Stimulated activated CD4-positive, alpha-beta T cell treated with anti-CD3 and anti-CD28 coated beads, Interleukin-15, amount 100 ng/mL, for 48 hours (primary cell): ENCODE measurements at places on chromosomes 5 and 9.

- no peak for DNase-seq
These were observed 20.3 kb downstream of the ANGPTL2 start for GRCh38 chr9:127102176-127102575.

GRCh38 chr5:946720-947625 is 54.3 kb downstream of the TRIP13 start:
- no peak for DNase-seq

DNA sequence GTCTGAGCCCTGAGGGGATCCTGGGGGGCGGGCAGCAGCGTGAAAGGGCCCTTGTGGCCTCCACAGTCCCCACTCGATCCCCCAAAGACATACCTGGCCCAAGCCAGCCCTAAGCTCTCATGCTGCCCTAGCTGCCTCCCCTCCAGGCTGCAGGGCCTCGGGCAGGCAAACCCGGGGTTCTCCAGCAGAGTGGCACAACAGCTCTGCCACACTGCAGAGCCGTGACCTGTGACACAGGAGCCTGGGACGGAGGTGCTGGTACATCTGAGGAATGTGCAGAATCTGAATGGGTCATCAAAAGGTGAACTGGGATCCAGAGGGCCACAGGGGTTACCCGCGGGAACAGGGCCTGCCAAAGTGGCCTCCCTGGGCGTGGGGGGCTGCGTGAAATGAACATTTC is 163.2 kb downstream of the DAB2IP start:
- DNase-seq, result no peak

DNA sequence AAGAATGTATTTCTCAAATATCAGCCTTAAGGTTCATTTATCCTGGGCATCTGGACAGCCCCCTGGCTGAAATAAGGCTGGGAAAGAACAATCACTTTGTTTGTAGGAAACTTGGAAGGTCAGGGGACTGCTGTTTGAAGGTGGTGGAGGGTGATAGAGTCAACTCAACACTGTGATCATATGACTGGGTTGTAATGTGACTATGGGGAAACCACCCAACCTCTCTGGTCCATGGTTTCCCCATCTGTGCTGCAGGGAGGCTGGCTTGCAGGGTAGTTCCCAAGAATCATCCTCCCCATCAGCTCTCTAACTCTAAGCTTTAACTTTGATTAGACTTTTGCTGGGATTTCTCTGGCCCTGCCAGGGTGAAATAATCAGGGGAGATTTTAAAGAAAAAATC is 10.0 kb downstream of the INSYN2B start:
- no peak for DNase-seq

GRCh38 chr5:89301321-89302025 is 418.5 kb upstream of the MEF2C start:
- DNase-seq, result no peak

GRCh38 chr5:79505138-79505537 is 8.8 kb downstream of the HOMER1 start:
- DNase-seq, result no peak

GRCh38 chr5:152701305-152701949 is 296.3 kb upstream of the NMUR2 start:
- no peak for DNase-seq

- no peak for DNase-seq
These were observed 275.0 kb upstream of the C9orf72 start for GRCh38 chr9:27848315-27848714.

DNA sequence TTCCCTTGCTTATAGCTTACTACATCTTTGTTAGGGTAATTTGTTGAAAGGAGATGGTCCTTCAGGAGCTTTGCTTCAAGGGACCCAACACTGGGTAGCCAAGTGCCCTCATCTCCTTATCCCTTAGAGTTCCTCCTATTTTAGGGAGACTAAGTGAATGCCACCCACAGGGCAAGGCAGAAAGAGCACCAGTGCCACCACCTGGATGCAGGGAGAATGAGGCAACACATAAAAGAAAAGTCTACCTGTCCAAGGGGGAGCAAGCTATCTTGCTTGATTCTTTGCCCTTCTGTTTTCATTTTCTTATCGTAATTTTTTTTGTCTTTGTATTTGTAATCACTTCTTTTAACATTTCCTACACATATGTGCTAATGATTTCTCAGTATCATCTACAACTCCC is 205.5 kb downstream of the NPR3 start:
- DNase-seq, result no peak

DNA sequence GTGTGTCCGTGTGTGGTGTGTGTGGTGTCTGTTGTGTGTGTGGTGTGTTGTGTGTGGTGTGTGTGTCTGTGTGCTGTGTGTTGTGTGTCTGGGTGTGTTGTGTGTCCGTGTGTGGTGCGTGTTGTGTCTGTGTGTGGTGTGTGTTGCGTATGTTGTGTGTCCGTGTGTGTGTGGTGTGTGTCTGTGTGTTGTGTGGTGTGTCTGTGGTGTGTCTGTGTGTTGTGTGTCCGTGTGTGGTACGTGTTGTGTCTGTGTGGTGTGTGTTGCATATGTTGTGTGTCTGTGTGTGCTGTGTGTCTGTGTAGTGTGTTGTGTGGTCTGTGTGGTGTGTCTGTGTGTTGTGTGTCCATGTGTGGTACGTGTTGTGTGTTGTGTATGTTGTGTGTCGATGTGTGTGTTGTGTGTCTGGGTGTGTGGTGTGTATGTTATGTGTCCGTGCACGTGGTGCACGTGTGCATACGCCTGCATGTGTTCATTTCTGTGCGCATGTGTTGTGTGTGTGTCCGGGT is 72.3 kb downstream of the KCNT1 start:
- no peak for DNase-seq

- no peak for DNase-seq
These were observed 179.0 kb upstream of the MOCS2 start for GRCh38 chr5:53288511-53288910.

- DNase-seq, result no peak
These were observed 44.1 kb upstream of the FOXE1 start for GRCh38 chr9:97808972-97809371.
